ENCODE measurements at places on chromosomes 3 and 15.

GRCh38 chr15:96053781-96054428, 276.6 kb upstream of the NR2F2 start:
- DNase-seq: peak; percentile 64

DNA sequence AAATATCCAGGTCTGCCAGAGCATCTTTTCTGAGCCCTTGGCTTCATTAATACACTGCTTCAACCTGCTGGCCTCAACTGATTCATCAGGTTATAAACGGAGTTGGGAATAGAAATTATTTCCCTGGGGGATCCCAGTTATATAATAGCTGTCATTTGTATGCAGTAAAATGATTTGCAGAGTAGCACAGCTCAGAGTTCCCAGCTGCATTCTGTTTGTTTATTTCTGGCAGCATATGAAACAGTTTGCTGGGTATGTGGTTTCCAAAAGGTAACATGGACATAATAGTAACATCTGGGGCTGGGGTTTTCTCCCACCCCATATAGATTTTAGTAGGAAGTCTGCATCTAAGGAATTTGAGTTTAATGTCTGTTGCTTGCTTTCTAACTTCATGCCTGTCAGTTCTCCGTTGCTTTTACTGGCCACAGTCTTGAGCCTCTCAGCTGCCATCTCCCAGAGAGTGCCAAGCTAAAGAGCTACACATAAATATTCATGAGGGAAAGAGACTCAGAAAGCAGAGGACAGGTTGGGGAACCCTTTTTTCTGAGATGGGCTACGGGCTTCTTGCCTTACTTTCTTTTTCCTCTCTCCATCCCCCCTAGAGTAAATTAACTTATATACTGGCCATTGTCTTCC, 124.6 kb downstream of the TMEM108 start:
- DNase-seq: no peak

GRCh38 chr3:113498221-113499005, 16.5 kb downstream of the SPICE1 start:
- DNase-seq: no peak

DNA sequence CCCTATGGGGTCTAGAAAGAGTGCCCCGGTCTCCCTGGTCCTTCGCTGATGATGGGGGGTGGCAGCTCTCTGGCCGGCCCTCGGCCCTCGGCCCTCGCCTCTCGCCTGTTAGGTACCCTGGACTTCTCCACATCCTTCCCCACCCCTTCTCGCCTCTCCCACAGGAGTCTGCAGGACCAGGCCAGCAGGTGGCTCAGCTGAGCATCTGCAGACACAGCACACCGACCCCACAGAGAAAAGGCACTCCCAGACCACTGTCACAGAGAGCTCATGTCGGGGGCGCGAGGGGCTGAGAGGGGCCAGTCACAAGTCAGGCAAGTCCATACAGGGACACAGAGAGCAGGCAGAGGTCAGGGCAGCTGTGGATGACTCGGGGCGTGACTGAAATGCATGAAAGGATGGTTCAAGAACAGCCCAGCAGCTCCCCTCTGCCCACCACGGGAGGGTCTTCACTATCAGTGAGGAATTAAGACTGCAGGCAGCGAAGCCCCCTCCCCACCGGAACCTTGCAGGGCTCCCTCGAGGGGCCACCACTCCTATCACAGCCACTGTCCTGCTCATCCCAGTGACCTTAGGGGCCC, 181.7 kb upstream of the NSMCE3 start:
- peak; percentile 14 for DNase-seq

- DNase-seq: no peak
Observed at GRCh38 chr3:106963442-106963841, 413.8 kb upstream of the CCDC54 start.

DNA sequence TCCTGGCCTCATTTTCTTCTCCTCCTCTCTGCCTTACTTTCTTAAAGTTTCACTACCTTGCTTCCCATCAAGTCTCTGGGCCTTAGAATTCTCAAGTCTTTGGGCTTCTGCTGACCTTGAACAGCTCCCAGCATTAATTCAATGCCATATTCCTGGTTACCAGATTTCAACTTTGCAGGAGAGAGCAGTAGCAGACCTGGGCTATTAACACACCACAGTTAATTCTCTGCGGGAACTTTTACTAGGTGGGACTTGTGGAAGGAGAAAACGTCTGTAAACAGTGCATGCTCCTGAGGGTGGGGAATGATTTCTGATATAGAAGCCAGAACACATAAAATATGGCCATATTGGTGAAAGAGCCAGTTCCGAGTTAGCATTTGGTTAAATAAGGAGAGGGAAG, 214.6 kb downstream of the MEIS2 start:
- DNase-seq: no peak

GRCh38 chr15:77612958-77613601, 19.6 kb downstream of the LINGO1 start:
- DNase-seq: no peak

DNA sequence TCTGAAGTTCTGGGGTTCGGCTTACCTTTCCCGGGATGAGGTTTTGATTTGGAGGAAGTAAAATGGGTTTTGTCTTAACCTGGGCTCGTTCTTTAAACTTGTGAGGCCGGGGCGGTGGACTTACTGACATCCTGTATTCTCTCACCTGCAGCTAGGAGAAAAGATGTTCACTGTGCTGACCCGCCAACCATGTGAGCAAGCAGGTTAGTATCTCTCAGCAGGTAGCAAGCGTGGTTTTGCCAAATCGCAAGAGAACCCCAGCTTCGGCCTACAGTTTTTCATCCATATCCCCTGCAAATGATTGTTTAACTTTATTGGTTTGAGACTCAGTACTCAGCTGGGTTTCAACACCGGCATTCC, 891 bp downstream of the ENTPD3 start:
- no peak for DNase-seq

DNA sequence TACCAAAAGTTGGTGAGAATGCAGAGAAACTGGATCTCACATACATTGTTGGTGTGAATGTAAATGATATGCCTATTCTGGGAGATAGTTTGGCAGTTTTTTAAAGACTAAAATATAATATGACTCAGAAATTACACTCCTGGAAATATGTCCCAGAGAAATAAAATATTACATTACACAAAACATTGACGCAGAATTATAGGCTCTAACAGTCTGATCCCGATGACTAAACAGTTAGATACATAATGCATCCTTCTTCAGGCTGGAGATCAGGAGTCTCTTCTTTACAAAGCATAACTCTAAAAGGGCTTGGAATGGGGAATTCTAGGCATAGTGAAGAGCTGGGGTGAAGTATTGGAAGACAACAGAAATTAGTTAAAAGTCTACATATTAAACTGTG, 586.2 kb upstream of the NECTIN3 start:
- no peak for DNase-seq

GRCh38 chr3:32632533-32633265, 52.3 kb upstream of the CNOT10 start:
- DNase-seq: no peak

DNA sequence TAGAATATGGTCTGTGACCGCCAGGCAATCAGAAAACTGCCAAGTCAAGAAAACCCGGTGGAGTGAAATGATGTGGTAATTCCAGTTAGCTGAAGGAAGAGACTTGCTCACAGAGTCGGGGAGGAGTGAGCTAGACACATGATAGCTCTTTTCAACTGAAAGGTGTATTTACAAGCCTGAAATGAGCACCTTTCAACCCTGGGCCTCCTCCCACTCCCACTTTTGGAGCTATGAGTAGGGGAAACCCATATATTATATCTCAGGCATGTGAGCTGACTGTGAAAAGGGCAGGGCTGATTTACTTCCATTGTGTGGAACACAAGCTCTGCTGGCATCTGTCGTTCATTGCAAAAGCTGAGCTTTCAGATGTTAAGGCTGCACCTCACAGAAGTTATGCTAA, 960.2 kb downstream of the TUSC7 start:
- no peak for DNase-seq

- no peak for DNase-seq
Observed at GRCh38 chr3:102036017-102036416, 186.7 kb downstream of the NFKBIZ start.

DNA sequence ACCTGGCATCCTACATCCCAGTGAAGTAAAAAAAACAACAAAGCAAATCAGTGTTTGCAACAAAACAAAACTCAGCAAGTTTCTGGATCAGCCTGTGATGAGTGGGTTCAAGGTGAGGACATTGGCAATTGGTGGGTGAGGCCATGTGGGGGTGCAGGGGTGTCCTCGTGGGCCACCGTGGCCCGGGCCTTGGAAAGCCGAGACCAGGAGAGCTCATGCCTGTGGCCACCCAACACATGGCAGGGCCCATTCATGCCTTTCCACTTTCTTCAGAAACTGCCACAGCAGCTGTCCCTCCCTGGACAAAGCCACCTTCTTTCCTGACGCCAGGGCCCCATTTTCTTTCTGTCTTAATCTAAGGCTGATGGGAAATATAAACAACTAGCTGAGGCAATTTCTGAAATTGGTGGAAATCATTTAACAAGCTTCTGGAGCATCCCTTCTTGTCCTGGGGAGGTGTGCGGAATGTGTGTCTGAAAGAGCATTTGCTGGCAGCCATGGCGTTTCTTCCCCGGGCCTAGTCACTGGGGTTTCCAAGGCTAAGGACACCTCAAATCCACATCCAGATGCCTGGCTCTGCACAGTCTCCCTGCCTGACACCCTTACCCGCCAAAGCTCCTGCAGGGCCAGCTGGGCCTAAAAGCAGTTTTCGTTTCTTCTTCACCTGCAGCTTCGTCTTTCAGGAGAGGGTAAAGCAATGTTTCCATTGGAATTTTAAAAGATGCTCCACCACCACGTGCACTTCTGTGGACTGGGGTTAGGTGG, 34.1 kb upstream of the SFMBT1 start:
- no peak for DNase-seq

DNA sequence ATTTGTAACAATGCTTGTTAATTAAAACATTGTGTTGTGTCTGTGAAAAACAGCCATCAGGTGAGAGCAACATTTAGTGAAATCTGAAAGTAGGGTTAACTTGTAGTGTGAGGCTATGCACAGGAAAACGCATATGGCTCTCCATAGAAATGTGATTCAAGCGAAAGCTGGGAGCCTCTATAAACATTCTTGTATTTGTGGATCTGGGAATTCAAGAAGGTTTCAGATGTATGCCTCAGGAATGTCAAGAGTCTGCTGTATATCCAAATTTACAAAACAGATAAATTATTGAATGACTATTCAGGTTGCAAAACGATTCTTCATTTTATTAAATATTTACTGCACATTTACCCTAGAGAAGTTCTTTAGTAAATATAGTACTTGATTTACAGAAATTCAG, 166.0 kb downstream of the THSD4 start:
- no peak for DNase-seq

GRCh38 chr15:61095804-61096506, 133.1 kb downstream of the RORA start:
- no peak for DNase-seq

- DNase-seq: peak; percentile 31
Observed at GRCh38 chr3:128338536-128339330, 128.0 kb downstream of the DNAJB8 start.

DNA sequence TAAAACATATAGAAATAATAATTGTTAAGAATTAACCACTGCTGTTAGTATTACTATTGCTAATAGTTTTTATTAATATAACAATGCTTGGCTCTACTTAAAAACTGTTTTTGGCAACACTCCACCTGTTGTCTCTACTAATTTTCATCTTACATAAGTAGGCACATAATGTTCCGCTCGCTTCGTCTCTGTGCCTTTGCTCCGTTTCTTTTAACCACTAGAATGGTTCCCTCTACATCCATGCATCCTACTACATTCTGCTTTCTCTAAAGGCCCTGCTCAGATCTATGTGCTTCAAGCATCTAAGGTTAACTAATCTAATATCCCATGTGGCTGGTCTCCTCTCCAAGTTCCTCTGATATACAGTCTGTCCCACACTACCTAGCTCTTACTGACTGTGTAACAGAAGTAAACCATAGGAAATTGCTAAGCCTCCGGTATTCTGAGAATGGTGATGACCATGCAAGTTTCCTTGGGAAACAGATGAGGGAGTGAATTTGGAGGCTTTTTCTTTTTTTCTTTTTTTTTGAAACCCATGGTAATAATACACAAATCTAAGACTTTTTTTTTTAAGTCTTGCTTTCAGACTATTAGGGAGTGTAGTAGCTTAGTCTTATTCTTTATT, 138.3 kb downstream of the P3H2 start:
- DNase-seq: no peak

- no peak for DNase-seq
Observed at GRCh38 chr15:55900019-55900418, 93.4 kb downstream of the NEDD4 start.

DNA sequence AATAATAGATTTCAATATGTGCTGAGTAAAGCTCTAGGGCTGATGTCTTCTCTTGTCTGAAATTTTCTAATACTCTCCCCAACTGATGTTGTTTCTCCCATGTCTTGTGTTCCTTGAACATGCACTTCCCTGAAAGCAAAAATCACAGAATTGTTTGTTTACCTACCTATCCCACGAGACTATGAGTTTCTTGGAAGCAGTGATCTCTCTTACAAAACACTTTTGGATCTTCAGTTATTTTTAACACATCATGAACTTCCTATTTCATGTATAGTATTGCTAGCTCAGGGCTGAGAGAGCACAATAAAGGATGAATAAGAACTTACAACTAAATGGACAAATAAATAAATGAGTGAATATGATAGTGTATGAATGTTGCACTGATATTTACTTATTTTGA, 365.0 kb downstream of the ROBO2 start:
- DNase-seq: no peak

GRCh38 chr3:159779883-159780282, 208.8 kb upstream of the IL12A start:
- no peak for DNase-seq

DNA sequence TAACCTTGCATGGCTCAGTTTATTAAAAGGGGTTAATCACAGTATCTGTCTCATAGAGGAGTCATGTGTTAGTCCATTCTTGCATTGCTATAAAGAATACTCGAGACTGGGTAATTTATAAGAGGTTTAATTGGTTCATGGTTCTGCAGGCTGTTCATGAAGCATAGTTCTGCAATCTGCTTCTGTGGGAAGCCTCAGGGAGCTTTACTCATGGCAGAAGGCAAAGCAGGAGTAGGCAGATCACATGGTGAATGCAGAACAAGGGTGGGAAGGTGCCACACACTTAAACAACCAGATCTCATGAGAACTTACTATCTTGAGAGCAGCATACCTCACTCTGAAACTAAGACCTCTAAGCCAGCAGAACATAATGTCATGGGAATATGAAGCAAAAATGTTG, 42.2 kb upstream of the PTX3 start:
- no peak for DNase-seq

DNA sequence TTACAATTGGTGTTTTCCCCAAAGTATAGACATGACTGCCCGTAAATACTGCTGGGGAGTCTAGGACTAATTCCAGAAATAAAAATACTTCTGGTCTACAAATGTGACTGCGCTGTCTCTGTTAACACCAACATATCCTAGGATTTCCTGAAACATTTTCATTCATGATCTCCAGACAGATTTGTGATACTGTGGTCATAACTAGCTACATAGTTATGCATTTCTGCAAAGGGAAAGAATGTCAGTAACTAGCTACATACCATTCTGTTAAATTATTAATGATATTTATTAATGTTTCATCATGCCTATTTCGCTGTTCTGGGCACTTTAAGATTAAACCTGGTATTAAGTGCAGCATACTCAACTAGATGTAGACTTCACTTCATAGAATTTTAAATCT, 33.3 kb downstream of the SETD5 start:
- no peak for DNase-seq
